ENCODE measurements at places on chromosomes 12 and 14.

DNA sequence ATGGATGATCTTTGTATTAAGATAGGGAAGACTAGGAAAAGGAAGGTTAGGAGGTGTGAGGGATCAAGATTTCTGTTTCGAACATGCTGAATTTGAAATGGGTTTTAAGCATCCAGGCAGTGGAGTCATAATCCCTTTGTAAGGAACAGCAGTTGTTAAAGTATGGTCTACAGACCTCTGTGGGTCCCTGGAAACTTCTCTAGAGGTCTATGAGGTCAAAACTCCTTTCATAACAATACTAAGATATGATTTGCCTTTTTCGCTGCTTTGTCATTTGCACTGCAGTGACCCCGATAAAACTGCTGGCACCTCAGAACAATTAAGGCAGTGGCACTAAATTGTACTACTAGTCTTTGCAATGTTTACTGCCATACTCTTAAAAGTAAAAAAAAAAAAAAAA is 1.5 kb downstream of the RAD51AP1 start:
- no peak for DNase-seq

DNA sequence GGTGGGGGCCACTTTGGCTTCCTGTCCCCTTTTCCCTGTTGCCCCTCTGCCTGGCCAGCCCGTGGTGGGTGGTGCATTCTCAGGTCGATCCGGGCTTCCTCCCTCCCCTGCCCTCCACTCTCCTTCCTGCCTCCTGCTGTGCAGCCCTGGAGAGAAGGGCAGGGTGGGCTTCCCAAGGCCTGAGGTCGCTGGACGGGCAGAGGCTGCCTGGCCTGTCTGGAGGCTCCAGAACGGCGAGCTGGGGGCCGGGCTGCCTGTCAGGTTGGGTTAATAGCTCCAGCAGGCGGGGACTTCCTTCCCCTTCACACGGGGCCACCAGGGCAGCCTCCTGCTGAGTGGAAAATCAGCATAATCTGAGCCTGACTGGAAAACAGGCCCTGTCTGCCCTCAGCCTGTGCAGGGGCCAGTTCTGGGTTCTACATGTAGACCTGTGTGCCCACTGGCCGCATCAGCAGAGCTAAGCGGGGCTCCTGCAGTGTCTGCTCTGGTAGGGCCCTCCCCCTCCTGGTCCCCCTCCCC is 11.3 kb downstream of the KIF26A start:
- DNase-seq: no peak

- no peak for DNase-seq
Measured at GRCh38 chr14:99478128-99478527, 2.5 kb downstream of the SETD3 start.

DNA sequence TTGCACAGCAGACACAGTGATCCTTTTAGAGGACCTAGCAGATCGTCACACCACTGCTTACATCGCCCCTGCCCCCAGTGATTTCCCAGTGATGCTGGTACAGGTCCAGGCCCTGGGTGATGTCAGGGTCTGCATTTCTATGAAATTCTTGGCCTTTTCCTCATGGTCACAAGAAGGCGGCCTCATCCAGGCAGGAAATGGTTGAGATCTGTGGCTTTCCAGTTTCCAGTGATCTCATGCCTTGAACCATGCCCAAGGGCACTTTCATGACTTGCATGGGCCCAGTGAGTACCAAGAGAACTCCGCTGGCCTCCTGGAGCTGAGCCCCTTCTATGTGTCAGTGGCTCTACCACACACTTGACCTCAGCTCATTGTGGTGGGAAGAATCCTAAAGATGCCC is 41.9 kb upstream of the BDKRB2 start:
- no peak for DNase-seq

GRCh38 chr14:93719256-93719655 is 69.0 kb downstream of the PRIMA1 start:
- no peak for DNase-seq

GRCh38 chr12:108609537-108610335 is 11.9 kb upstream of the TMEM119 start:
- no peak for DNase-seq

DNA sequence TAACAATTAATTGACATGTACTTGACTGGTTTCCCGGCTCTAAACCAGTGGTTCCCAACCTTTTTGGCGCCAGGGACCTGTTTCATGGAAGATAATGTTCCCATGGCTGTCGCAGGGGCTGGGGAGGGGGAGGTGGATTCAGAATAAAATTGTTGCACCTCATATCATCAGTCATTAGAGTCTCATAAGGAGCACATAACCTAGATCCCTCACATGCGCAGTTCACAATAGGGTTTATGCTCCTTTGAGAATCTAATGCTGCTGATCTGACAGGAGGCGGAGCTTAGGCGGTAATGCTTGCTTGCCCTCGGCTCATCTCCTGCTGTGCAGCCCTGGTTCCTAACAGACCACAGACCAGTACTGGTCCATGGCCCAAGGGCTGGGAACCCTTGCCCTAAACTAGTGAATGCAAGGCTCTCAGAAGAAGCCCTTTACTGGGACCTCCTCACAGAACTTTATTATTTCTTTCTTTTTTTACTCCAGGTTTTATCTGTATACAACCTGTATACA is 86.4 kb upstream of the SINHCAF start:
- DNase-seq: no peak

DNA sequence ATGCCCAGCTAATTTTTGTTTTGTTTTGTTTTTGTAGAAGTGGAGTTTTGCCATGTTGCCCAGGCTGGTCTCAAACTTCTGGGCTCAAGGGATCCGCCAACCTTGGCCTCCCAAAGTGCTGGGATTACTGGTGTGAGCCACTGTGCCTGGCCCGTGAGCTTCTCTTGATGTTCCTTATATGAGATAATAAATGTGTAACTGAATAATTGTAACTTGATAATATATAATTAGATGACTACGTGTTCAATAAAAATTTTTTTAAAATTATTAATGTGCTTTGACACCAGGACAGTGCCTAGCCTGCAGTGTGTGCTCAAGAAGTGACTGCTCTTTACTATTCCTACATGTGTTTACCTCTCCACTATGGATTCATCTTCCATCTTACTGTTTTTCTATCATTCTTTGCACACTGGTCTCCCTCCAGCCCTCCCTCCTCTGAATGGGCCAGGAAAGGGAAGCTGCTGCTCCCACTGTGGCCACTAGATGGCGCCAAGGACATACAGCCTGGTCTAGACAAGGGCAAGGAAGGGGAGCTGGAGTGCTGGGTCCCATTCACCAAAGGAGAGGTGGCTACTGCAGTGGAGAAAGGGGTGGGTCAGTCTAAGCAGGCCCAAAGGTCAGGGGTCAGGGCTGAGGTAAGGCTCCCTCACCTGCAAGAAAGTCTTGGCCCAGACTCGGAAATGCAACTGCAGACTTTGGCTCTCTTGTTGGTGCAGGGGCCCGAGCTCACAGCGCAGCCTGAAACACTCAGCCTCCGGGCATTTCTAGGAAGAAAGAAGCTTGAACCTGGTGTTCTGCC is 14.7 kb upstream of the ZNF385A start:
- no peak for DNase-seq

DNA sequence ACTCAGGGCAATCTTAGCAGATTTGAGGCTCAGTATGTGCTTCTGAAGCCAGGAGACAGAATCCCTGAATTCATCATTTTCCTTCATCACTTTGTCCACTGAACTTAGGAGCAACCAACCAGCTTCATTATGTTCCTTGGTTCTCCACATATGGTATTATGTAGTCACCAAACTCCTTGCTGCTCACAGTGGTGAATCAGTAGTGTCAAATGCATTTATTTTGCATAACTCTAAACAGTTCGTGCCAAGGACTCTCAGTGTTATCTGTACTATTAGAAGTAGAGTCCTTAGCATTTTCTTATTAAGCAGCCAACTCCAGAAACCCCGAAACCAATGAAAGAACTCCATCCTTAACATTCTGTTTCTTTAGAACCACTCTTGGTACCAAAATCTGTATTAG is 466.9 kb upstream of the RGS6 start:
- no peak for DNase-seq

GRCh38 chr14:104116288-104116755 is 22.1 kb upstream of the KIF26A start:
- no peak for DNase-seq

DNA sequence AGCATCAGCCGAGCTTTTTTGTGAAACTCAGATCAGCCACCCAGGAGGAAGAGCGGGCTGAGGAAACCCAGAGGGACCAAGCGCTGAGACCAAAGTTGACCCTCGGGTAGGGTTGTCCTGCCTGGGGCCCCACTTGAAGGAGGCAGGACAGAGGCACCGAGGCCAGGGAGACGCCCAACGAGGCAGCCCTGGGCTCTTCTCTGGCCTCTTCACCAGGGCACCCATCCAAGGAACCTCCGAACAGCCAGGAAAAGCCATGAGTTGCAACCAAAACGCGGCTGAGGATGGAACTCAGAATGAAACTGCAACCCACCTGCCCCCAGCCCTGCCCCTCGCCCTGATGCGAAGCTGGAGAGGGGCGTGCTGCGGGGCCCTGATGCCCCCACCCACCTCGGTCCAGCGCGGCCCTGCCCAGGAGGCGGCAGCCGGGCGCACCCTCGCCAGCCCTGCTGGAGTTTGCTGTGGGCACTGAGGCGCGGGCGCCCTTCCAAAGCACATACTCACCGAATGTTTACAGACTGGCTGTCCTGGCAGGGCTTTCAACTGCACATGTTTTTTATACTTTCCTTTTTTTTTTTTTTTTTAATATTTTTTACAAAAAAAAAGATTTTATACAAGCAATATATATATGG is 41.9 kb downstream of the JDP2 start:
- no peak for DNase-seq

GRCh38 chr12:84891106-84891838 is 21.3 kb downstream of the SLC6A15 start:
- no peak for DNase-seq

GRCh38 chr12:116026346-116026745 is 251.1 kb downstream of the MED13L start:
- no peak for DNase-seq

GRCh38 chr14:43471595-43471994 is 1035.5 kb downstream of the FSCB start:
- DNase-seq: no peak

- DNase-seq: no peak
Measured at GRCh38 chr12:130476451-130477135, 138.9 kb downstream of the PIWIL1 start.

- DNase-seq: no peak
Measured at GRCh38 chr14:105935384-105935783, 409.0 kb downstream of the TMEM121 start.

DNA sequence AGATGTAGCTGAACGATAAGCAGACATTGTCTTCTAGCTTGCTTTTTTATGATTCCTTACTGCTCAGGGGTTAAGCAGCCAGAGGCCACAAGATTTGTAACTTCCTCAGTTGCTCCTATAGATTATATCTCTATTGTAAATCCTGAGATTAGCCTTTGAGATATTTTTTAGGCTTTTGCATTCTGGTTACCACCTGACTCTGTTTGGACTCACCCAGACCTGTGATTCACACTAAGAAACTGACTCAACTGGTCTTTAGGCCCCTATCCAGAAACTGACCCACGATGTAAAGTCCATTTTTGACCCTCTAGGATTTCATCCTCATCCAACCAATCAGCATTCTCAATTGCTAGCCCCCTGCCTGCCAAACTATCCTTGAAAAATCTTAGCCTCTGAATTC is 194.4 kb downstream of the RASSF9 start:
- DNase-seq: no peak

GRCh38 chr12:70645494-70646317 is 8.5 kb upstream of the PTPRB start:
- DNase-seq: no peak

- DNase-seq: no peak
Measured at GRCh38 chr12:119613319-119613936, 19.9 kb downstream of the TMEM233 start.

DNA sequence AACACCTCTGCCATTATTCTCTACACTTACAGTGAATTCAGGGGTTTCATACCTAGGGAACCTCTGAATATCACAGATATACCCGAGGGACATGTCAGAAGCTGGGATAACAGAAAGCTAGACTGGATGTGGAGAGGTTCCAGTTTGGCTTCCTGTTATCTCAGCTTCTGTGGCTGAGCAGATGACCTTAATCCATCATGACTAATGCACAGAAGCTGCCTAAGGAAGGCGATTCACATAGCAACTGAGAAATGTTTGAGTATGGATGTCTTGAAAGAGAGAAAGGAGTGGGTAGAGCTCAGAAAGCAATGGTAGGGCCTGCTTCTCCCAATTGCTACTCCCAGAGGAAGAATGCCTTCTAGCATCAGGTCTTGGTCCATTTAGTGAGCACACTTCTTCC is 187.6 kb downstream of the RMST start:
- no peak for DNase-seq

DNA sequence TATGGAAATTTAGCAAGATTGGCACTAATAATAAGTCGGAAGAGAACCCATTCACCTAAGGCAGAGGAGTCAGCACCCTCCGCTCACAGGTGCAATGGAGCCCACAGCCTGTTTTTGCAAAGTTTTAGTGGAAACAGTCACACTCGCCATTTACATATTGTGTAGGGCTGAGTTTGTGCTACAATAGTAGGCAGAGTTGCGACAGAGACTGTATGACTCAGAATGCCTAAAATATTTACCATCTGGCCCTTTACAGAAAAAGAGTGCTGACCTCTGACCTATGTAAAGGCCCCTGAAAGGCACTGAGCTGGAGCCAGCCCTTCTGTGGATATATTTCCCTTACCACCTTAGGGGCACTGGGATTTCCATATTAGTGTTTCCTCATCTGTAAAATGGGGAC is 79.0 kb downstream of the PRIMA1 start:
- no peak for DNase-seq

GRCh38 chr12:96263449-96263902 is 69.3 kb downstream of the ELK3 start:
- DNase-seq: no peak

DNA sequence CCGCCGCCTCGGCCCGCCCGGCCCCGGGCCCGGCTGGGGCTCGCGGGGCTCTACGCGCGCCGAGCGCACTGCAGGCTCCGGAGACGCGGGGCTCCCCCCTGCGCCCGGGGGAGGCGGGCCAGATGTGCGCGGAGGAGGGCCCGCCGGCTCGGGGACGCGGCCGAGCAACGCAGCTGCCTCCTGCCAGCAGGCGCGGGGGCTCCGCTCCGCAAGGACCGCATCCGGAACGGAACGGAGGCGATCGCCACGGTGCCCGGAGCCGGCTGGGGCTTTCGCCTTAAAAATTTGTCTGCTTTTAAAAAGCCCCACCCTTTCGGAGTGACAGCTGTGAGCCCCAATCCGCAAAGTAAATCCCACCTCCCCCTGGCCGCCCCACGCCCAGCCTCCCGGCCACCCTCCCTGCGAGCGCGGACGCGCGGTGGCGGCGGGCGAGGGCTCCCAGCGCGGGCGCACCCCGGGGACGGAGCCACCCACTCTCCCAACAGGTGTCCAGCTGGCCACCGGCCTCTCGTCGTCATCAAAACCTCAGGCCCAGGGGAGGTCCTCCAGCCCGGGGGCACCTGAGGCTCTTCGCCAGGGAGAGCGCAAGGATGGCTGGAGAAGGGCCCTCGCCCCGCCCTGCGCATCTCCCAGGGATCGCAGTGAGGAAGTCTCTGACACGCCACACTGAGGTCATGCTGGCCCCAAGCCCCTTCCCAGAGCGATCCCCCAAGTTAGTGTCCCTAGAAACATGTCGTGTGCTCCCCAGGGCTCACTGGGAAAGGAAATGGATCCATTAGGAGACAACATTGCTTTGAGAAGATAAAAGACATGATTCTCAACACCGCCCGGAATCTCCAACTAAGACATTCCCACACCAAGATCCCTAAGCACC is at the start of gene TMEM132D:
TMEM132D (minus strand) TSS at position 70 of the 874 bp plus-strand sequence.
- DNase-seq: no peak

- DNase-seq: no peak
Measured at GRCh38 chr12:108699955-108700563, 31.3 kb downstream of the CORO1C start.

- DNase-seq: no peak
Measured at GRCh38 chr12:125371033-125371432, 305.8 kb downstream of the AACS start.

GRCh38 chr12:124685689-124686369 is 118.4 kb upstream of the NCOR2 start:
- no peak for DNase-seq
